Ovary (tissue), 10 donors: ENCODE measurements at places on chromosomes 5 and 9.

- no peaks in the 10 kb centered on the region for H3K36me3 ChIP-seq
- H3K4me3 ChIP-seq = no peak overlapping the region
- no peaks in the 10 kb centered on the region for H3K4me1 ChIP-seq
- no peaks in the 10 kb centered on the region for H3K27me3 ChIP-seq
- H3K27ac ChIP-seq = no peak overlapping the region
Measured at GRCh38 chr9:86531273-86531970, 177.2 kb upstream of the TUT7 start.

GRCh38 chr5:128905568-128906110 lies 59.6 kb upstream of the SLC27A6 start:
- H3K36me3 ChIP-seq = no peaks in the 10 kb centered on the region
- H3K4me1 ChIP-seq = no peaks in the 10 kb centered on the region
- no peak overlapping the region for H3K4me3 ChIP-seq
- peak; percentile 31 for DNase-seq
- H3K27me3 ChIP-seq = no peaks in the 10 kb centered on the region
- H3K27ac ChIP-seq = no peak overlapping the region

DNA sequence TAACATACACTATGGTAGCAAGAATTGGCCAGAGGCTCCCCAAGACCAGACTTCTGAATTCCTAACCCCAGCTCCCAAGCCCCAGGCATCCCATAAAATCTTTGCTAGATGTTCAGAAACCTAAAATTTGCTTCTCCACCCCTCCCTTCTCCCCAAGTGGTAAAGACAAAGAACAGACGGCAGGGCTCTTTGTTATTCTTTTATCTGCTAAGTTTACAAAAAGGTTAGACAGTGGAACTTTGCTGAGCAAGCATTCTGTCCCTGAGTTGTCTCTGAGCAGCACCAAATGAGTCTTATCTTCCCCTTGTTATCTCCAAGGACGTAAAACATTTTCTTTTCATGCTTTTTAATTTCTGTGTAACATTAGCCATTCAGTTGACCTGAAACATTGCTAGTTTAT lies 30.2 kb downstream of the TJP2 start:
- no peaks in the 10 kb centered on the region for H3K36me3 ChIP-seq
- H3K27me3 ChIP-seq = no peaks in the 10 kb centered on the region

DNA sequence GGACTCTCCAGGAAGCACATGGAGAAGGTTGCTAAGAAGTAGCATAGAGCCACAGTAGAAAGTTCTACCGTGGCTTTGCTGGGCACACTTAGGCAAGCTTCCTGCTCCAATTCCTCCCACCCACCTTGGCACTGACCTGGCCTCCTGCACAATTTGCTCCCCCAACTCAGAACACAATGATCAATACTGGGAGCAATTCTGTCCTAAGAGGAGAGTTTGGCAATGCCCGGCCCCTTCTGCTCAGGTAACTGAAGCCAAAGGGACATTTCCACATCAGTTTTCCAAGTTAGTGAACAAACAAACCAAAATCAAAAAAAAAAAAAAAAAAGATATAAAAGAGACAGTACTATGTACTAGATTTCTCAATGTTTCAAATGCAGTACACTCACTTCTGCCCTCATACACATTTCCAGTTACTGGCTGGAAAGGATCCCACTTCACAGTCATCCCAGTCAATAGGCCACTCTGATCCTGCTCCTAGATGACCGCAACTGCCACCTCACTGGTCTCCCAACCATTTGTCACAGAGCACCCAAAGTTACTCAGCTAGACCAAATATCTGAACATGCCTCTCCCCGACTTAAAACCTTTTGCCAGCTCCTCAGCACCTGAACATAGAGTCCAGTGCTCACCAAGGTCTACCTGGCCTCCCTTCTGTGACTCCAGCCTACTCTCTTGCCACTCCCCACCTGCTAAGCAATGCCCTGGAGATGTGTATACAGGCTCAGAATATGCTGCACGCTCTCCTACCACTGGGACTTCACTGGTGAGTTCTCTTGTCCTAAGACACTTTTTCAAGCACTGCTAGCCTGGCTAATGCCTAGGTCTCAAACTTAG lies 21.3 kb downstream of the ABCA1 start:
- no peaks in the 10 kb centered on the region for H3K36me3 ChIP-seq
- H3K4me3 ChIP-seq = no peak overlapping the region
- no peak overlapping the region for H3K27ac ChIP-seq
- H3K4me1 ChIP-seq = peaks cover 23% of the 10 kb centered on the region
- no peaks in the 10 kb centered on the region for H3K27me3 ChIP-seq

DNA sequence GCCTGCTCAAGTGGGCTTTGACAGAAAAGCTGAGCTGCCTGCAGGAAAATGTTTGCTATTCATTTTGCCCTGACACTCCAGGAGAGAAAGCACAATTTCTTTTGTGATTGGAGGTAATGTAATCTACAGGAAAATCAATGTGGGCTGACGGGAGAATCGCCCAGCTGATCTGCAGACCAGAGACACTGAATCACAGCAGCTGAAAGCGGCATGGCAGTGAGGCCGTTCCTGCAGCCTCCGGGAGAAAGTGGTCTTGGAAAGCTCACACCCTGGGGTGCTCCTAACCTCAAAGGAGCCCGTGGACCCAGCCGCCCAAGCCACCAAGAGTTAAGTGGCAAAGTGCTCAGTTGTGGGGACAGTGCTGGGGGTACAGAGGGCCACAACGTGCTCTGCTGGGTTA lies 593.6 kb downstream of the BNC2 start:
- H3K36me3 ChIP-seq = no peaks in the 10 kb centered on the region
- no peak for DNase-seq
- H3K4me1 ChIP-seq = no peaks in the 10 kb centered on the region
- H3K4me3 ChIP-seq = no peak overlapping the region
- no peak overlapping the region for H3K27ac ChIP-seq
- H3K27me3 ChIP-seq = no peaks in the 10 kb centered on the region

DNA sequence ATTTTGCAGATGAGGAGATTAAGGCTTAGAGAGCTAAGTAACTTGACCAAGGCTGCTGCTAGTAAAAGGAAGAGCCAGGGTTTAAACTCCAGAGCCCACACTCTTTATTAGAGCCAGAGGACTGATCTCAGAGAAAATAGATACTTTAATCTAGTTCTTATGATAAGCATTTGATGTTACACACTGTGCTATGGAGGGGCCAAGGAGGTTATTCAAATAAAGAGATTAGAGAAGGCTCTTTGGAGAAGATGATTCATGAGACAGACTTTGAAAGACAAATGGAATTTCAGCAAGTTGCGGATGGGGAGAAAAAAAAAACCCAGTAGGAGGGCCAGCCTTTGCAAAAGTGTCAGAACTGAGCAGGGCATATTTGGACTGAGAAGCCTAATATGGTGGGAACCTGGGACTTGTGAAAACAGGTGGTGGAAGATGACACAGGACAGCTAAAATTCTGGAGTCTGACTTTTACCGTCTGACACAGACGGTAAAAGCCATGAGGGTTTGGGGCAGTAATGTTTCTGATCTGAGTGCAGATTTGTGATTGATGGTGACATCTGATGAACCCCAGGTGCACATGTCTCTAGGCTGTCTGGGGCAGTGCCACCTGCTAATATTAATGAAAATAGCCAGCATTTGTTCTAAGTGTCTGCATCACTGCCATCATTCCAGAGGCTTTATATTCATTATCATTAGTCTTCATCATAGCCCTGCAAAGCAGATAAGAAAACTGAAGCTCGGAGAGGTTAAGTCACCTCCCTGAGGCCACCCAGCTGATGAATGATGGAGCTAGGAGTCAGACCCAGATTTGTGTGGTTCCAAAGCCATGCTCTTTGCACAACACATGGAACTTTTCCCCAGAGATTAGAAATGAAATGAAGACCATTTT lies 65.3 kb upstream of the CXCL14 start:
- H3K27ac ChIP-seq = no peak overlapping the region
- no peak overlapping the region for H3K4me3 ChIP-seq
- no peaks in the 10 kb centered on the region for H3K27me3 ChIP-seq
